Pulmonary artery endothelial cell (primary cell): ENCODE measurements at places on chromosomes 3 and 15. TPM values are rescaled to one million over a fixed set of nuclear protein-coding genes. Genes with fewer than 3 reads are reported as not detected.

DNA sequence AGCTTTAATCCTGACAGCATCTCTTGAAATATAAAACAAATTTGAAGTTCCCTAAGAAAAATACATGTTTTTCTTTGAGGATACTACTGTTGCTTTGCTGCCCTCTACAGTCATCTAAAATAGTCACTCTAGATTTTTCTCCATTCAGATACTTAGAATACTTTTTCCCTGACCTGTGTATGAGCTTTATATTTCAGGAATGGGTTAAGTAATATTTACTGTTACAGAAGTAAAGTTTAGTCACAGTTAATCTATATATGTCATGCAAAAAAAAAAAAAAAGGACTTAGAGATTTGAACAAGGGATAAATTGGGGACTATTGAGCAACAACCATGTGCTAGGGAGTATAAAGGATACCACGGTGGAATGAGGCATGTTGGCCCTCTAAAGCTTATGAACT is 8.8 kb downstream of the NECTIN3 start:
- no peak for DNase-seq

GRCh38 chr3:131485119-131485518 is 17.7 kb downstream of the MRPL3 start:
- DNase-seq: no peak

- DNase-seq: peak; percentile 49
These were observed at the start of gene HCLS1 for GRCh38 chr3:121660356-121661171. TSS of gene HCLS1 (minus strand) at chr3:121660903. CDS start at chr3:121658347, 2,556 bp downstream.

DNA sequence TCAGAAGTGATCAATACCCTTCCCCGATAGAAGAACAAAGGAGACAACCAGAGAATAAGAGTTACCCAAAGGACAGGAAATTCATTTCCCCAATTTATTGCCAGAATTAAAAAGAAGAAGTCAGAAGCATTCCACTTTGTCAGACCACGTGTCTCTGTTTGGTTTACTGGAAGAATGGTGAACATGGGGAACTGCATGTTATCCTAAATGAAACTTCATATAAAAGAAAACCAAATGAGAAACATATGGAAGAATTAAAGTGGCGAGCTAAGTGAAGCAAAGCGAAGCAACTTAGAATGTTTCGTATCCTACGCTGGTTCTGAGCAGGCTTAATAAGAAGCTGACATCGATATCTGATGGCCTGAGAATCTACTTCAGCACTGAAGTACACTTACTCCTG is 190.7 kb downstream of the MAGI1 start:
- no peak for DNase-seq

DNA sequence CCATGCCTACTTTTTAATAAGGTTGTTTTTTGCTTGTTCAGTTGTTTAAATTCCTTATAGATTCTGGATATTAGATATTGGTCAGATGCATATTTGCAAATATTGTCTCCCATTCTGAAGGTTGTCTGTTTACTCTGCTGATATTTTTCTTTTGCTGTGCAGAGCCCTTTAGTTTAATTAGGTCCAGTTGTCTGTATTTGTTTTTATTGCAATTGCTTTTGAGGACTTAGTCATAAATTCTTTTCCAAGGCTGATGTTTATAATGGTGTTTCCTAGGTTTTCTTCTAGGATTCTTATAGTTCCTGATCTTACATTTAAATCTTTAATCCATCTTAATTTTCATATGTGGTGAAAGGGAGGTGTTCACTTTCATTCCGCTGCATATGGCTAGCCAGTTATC is 77.4 kb downstream of the PTPRG start:
- DNase-seq: no peak

- DNase-seq: no peak
These were observed 69.6 kb downstream of the CHSY1 start for GRCh38 chr15:101182215-101182614.

GRCh38 chr15:78103406-78104118 is 11.2 kb downstream of the SH2D7 start:
- DNase-seq: no peak

DNA sequence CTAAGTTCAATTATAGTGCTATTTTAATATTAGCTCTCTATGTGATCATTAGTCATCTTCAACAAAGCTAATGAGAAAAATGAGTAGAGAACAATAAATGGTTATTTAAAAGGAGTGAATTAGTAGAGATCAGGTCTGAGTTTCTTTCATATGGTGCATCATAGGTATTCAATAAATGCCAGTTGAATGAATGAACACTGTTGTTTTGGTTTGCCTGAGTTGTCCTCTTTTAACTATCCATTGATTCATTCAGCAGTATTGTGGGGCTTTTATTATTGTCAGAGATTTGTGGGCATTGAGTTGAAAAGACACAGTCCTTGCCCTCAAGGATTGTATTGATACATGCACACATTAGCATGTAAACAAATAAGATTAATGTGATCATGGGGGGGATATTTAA is 88.2 kb downstream of the AGBL1 start:
- DNase-seq: no peak

GRCh38 chr3:127772827-127773751 is 49.2 kb downstream of the MGLL start:
- no peak for DNase-seq

DNA sequence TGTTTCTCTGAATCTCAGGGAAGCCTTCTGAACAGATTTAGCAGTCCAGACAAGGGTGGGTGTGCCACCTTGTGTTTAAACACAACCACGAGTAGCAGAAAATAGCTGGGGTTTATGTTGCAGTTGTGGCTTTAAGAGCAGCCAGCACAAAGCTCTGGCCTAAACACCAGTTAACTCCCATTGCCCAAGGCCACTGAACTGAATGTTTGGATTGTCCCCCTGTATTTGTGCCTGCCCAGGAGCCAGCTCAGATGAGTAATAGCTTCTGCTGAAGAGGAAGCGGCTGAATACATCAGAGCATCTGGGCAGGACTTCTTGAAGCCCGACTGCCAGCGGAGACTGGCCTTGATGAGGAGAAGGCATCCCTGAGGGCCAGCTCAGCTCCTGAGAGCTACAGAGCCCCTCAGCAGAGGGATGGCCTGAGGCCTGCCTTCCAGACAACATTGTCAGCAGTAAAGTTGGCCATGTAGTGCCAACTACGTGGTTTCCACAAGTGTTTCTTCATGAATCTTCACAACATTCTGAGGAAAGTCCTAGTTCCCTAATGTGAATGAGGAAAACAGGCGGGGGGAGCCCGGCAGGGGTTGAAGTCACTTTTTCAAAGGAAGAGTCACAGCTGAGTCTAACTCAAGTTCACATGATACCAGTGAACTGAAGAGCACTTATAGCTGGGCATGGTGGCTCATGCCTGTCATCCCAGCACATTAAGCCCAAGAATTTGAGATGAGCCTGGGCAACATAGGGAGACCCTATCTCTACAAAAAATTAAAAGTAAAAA is 65.8 kb upstream of the ZBTB38 start:
- DNase-seq: no peak

DNA sequence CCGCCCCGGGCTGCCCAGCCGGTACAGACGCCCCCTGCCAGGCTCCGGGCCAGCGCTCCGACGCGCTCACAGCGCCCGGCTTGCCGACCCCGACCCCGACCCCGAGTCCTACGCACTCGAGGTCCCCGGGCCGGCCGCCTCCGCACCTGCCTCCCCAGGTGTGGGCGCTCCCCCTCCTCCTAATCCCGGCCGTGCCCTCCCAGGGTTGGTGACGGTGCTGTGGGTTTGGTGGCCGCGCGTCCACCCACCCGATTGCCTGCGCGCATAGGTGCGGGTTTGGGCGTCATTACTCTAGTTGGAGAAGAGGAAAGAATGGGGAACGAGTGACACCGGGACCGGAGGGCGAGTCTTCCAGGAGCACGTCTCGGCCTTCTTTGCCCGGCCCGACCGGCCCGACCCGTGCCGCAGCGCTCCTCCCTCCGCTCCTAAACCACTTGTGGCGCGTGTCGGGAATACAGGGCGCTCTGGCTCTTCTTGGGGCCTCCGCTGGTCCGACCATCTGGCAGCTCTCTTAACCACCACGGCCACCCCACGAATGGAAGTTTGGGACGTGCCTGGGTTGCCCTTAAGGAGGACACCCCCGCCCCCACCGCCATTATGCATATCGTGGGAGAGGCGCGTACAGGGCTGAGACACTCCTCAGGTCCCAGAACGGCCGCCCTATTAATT is 810 bp upstream of the THRB start:
- DNase-seq: no peak

GRCh38 chr3:22836131-22836530 is 367.0 kb upstream of the UBE2E2 start:
- no peak for DNase-seq

DNA sequence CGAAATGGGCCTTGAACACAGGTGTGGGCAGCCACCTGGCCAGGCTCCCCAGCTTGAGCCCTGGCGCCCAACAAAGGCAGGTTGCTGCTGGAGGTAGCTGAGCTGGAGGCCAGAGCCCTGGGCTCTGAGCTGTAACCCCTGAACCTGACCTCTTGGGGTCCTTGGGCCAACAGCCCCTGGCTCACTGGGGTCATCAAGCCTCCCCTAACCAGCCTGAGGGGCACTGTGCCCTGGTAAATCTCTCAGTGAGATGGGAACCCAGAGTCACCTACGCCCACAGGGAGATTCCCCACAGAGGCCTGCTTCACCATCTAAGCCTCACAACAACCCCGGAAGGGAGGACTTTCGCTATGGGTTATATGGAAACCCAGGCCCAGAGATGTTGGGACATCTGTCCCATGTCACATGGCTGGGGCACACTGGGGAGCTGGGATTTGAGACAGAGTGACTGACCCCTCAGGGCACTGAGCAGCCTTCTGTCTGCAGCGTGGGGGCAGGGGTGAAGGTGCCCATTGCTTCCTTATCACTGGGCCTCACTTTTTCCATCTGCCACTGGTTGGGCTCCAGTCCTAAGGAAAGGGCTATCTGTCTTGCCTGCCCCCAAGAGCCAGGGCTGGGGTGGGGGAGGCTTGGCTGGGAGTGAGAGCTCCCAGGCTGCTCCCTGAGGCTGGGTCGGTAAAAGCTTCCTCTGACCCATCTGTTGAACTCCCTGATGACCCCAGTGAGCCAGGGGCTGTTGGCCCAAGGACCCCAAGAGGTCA is 59.1 kb downstream of the IQSEC1 start:
- no peak for DNase-seq

- peak; percentile 1 for DNase-seq
These were observed 433.7 kb downstream of the MAGI1 start for GRCh38 chr3:65604863-65605526.

DNA sequence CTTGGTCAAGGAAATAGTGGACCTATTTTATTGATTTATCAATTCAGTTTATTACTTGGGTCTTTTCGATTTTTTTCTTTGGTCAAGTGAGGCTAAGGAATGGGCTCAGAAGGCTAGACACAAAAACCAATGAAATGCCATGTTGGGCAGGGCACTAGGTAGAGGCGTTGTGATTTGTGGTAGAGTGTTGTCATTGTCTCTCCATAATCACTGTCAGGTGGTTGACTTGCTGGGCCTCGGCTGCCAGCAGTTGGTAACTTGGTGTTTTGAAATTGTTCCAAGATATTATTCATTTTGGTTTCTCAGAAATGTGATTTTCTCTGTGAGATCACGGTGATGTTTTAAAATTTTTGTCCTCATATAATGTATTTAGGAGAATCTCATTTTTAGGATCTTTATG is 173.6 kb downstream of the KLHL25 start:
- no peak for DNase-seq

The TRH gene
- total RNA-seq: not detected in 2 replicates

The MESP1 gene
- total RNA-seq: 0.46 TPM in 2 replicates

The CORO2B gene
- total RNA-seq: 3.4 and 5.0 TPM in 2 replicates

The FGF7 gene
- total RNA-seq: 0.14 TPM in 1 of 2 replicates, not detected in the other
